ENCODE measurements at places on chromosomes 2 and 18. TPM values are rescaled to one million over a fixed set of nuclear protein-coding genes. Genes with fewer than 3 reads are reported as not detected.

The NCKAP1 gene
- 120 TPM for total RNA-seq

The APLF gene
- 13.0 TPM for total RNA-seq

The RESP18 gene
- not detected for total RNA-seq

The CLASP1 gene
- 39.1 TPM for total RNA-seq

The SLC4A3 gene
- total RNA-seq, result 53.2 TPM

The APCDD1 gene
- 112 TPM for total RNA-seq

The LDLRAD4 gene
- total RNA-seq, result 4.1 TPM

The GPR39 gene
- total RNA-seq, result not detected

The REG1A gene
- 1.0 TPM for total RNA-seq

The SP140L gene
- 16.5 TPM for total RNA-seq

The TUBB8B gene
- total RNA-seq, result 0.30 TPM

The MBP gene
- total RNA-seq, result 24.2 TPM

The NCKAP5 gene
- total RNA-seq, result 1.7 TPM

The CERKL gene
- 0.46 TPM for total RNA-seq

The TMEM198 gene
- 22.7 TPM for total RNA-seq

The FSHR gene
- total RNA-seq, result 1.8 TPM

The CABLES1 gene
- total RNA-seq, result 2.6 TPM

The NLRC4 gene
- 0.38 TPM for total RNA-seq

The WNT10A gene
- not detected for total RNA-seq

The CYP26B1 gene
- 2.5 TPM for total RNA-seq

The ZC3H15 gene
- 36.1 TPM for total RNA-seq

The ALPP gene
- total RNA-seq, result 0.82 TPM

The FEV gene
- not detected for total RNA-seq

The CFAP65 gene
- total RNA-seq, result 2.0 TPM

The PAX8 gene
- total RNA-seq, result 10.1 TPM

The HRH4 gene
- total RNA-seq, result not detected

The KCNG2 gene
- 0.23 TPM for total RNA-seq

The GAL3ST2 gene
- total RNA-seq, result 0.64 TPM

The CASP10 gene
- 19.0 TPM for total RNA-seq

The ATOH8 gene
- total RNA-seq, result 32.4 TPM

The PROKR1 gene
- total RNA-seq, result not detected

The CYS1 gene
- total RNA-seq, result 8.8 TPM

The IL1R2 gene
- total RNA-seq, result 0.51 TPM

The ELOA2 gene
- not detected for total RNA-seq

The SERPINB2 gene
- 0.32 TPM for total RNA-seq

The ICA1L gene
- 14.8 TPM for total RNA-seq

The KCNE4 gene
- total RNA-seq, result 3.0 TPM

The DTNA gene
- total RNA-seq, result 18.4 TPM

The MZT2B gene
- total RNA-seq, result 365 TPM

The IL1RL2 gene
- total RNA-seq, result 2.0 TPM
